ENCODE measurements at places on chromosomes 12 and 14. TPM values are rescaled to one million over a fixed set of nuclear protein-coding genes. Genes with fewer than 3 reads are reported as not detected.

GRCh38 chr12:121838126-121838525 lies 20.5 kb downstream of the HPD start:
- DNase-seq = no peak

GRCh38 chr12:33277376-33277775 lies 162.2 kb downstream of the SYT10 start:
- no peak for DNase-seq

DNA sequence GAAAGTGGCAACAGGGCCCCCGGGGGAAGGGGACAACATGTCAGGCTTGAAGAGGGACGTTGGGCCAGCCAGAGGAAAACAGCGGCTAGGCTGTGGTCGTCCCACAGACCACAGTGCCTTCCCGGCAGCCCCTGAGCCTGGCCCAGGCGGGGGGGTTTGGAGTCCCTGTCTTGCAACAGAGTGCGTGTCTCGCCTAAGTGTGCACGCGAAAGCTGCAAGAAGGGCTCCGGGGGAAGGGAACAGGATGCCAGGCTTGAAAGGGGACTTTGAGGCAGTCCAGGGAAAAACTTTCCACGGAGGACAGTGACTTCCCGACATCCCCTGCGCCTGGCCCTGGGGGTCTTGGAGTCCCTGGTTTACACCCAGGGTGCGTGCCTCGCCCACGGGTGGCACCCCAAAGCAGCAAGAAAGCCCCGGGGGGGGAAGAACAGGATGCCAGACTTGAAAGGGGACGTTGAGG lies 157.5 kb upstream of the ALG10B start:
- DNase-seq = no peak

AICDA gene
- total RNA-seq = not detected

KERA gene
- total RNA-seq = not detected
